Pancreas (tissue), 10 donors: ENCODE measurements at places on chromosomes 2 and 18.
A peak's percentile ranks its signal among the peaks of the same experiment; 100 is the strongest.

- no peak for DNase-seq
Measured at GRCh38 chr2:36446294-36446693, 90.7 kb downstream of the CRIM1 start.

- no peak for DNase-seq
Measured at GRCh38 chr18:4639628-4640310, 184.7 kb upstream of the DLGAP1 start.

DNA sequence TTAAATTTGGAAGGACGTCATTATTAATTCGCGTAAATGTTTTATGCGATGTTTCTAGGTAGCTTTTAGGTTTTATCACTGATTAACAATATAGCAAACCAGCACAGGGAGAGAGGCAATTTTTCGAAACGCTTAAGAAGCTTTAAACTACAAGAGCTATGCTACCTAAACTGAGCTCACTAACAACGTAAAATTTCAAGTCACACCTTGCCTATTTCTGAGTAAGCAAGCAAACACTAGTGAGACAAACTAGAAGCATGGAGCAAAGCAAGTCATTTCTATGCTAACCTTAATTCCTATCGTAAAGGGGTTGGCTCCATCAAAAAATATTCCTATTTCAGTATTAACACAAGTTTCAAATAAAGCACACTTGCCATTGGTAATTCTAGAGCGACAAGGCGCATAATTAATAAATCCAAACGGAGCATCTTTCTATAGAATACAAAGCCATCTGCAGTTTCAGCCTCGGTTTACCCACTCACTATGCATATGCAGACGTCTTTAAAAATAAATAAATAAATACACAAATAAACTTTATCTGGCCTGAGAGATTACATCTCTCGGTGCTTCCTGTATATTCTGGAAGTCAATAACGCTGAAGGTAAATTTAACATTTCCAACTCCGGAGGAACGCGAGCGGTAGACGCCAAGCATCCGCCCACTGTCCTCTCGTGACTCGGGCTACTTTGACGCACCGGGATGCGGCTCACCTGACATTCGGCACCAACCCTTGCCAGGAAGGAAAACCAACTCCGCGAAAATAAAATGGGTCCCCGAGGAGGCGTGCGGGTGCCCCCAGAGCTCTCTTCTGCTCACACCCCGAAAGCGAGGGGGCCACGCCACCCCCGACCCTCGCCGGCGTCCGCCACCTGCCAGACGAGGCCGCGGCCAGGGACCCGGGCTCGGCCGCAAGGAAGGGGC is 947 bp downstream of the ITSN2 start:
- peak; percentile 52 for DNase-seq

- DNase-seq, result peak; percentile 30
Measured at GRCh38 chr2:47002480-47003381, 87.1 kb upstream of the MCFD2 start.

DNA sequence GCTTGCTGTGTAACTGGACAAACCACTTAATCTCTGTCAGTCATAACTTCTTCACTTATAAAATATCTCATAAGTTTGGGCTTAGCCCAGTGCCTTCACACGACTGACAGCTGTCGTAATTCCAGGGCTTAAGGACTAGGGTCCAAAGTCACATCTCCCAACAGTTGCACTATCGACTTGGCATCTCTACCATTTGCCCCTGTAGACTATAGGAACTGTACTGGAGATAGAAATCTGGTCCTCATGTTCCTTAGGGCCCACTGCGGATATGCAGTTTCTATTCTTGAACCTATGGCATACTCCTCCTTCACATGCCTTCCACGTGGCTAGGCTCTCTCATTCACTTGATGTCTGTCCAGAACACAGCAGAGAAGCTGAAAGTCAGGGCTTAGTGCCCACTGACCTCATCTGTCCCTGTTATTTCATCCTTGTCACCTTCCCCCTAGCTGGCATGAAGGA is 2.7 kb downstream of the ABHD1 start:
- DNase-seq, result no peak

DNA sequence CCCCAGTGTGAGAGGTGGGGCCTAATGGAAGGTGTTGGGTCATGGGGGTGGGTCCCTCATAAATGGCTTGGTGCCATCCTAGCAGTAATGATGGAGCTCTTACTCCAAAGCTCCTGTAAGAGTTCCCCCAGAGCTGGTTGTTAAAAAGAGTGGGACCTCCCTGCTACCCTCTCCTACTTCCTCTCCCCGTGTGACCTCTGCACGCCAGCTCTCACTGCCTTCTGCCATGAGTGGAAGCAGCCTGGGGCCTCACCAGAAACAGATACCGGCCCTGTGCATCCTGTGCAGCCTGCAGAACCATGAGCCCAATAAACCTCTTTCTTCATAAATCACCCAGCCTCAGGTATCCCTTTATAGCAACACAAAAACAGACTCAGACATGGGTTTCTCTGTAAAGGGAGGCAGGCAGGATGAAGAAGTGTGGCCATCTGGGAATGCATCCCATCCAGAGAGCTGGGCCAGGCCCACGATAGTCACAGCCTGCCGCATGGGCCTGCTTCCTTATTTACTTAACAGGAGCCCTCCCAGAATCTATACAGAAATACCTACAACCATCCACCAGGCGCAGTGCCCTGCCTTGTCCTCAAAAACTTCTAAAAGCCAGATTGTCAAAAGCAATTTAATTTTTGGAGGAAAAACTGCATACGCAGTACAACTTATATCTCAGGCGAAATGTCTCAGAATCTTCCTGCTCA is 7.5 kb downstream of the PRLH start:
- no peak for DNase-seq

- DNase-seq, result peak; percentile 87
Measured at GRCh38 chr2:238239863-238240756, at the start of gene HES6. Gene HES6, minus strand, starts transcription at chr2:238240038. Its CDS starts 133 bp downstream, at chr2:238239905.

GRCh38 chr2:100409461-100409860 is 8.0 kb downstream of the CHST10 start:
- no peak for DNase-seq

DNA sequence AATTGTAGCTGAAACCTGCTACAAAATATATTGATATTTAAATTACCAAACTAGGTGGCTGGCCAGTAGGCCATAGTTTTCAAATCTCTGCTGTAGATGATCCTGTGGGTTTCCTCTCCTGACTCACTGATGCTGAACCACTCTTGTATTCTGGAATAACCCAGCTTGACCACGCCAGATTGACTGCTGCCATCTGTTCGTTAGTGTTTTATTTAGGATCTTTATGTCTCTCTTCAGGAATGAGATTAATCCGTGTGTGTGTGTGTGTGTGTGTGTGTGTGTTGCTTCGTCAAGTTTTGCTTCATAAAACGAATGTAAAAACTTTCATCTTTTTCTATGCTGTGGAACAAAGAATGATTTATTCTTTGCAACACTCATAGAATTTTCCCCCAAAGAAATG is 187.1 kb downstream of the DYSF start:
- DNase-seq, result no peak

DNA sequence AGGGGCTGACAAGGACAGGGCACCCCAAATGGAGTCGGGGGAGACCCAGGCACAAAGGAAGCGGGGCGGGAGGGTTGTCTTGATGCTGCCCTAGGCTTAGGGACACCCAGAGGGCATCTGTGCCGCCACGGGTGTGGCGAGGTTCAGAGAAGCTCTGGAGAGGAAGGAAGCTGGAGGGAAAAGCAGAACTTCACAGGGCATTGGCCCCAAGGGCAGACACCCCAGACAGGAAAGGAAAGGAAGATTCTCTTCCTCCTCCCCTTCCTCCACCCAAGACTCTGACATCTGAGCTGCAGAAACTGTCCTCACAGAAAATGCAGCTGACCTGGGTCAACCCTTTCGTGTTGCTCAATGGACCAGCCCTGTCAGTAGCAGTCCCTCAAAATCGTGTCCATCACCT is 25.6 kb downstream of the DNMT3A start:
- no peak for DNase-seq

DNA sequence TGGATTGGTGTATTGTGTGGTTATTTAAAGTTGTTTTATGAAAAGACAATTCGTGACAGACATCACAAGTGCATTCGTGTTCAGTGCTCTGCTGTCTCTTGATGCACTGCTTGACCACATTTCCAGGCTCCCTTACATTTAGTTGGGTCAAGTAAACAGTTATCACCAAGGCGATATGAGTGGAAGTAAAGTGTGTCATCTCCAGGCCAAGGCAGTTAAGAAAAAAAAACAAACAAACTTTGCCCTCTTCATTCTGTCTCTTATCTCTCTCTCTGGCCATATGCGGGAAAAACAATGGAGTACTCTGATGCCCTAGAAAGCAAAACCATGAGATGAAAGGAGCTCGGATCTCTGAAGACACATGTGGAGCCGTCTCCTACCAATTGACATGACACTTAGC is 131.1 kb downstream of the DSEL start:
- no peak for DNase-seq

GRCh38 chr2:240760121-240760520 is 59.9 kb downstream of the KIF1A start:
- DNase-seq, result no peak

DNA sequence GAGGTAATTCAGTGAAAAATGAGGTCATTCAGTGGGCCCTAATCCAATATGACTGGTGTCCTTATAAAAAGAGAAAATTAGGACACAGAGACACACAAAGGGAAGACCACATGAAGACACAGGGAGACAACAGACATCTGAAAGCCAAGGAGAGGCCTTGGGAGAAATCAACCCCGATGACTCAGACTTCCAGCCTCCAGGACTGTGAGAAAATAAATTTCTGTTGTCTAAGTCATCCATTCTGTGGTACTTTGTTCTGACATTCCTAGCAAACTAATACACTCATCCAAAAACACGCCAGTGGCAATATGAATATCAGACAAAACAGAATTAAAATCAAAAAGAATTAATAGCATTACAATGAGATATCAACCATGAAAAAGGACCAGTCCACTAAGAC is 303.7 kb downstream of the SS18 start:
- no peak for DNase-seq

- no peak for DNase-seq
Measured at GRCh38 chr18:56937874-56938430, 208.9 kb upstream of the BOD1L2 start.

GRCh38 chr2:239979243-239980023 is 45.7 kb downstream of the NDUFA10 start:
- no peak for DNase-seq

DNA sequence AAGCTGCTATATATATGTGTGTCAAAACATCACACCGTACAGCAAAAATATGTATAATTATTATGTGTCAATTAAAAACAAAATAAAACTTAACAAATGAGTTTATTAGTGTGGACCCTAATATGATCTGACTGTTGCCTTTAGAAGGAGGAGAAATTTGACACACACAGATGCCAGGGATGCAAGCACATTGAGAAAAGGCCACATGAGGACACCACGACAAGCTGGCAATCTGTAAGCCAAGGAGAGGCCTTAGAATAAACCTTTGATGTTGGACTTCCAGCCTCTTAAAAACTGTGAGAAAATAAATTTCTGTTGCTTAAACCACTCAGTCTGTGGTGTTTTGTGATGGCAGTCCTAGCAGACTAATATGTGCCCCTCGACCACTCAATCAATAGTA is 214.7 kb downstream of the KCNS3 start:
- DNase-seq, result no peak

DNA sequence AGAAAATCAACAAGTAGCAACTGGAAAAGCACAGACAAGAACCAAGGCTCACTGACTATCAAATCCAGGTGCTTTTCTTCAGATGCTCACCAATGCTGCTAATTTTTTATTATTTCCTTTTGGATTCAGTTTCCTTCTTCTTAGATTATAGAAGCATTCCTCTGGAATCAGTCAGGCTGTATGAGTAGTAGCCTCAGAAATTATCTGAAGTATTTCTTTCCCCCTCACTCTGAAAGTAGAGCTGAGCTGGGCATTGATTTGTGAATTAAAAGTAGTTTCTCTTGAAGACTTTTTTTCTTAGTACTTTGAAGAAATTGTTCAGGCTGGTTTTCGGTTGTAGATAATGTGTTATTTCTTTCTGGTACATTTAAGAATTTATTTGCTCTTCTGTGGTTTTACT is 273.7 kb downstream of the NOL4 start:
- no peak for DNase-seq

- no peak for DNase-seq
Measured at GRCh38 chr2:49982871-49983270, 828.6 kb upstream of the FSHR start.

GRCh38 chr2:191983186-191983585 is 136.3 kb upstream of the CAVIN2 start:
- no peak for DNase-seq

DNA sequence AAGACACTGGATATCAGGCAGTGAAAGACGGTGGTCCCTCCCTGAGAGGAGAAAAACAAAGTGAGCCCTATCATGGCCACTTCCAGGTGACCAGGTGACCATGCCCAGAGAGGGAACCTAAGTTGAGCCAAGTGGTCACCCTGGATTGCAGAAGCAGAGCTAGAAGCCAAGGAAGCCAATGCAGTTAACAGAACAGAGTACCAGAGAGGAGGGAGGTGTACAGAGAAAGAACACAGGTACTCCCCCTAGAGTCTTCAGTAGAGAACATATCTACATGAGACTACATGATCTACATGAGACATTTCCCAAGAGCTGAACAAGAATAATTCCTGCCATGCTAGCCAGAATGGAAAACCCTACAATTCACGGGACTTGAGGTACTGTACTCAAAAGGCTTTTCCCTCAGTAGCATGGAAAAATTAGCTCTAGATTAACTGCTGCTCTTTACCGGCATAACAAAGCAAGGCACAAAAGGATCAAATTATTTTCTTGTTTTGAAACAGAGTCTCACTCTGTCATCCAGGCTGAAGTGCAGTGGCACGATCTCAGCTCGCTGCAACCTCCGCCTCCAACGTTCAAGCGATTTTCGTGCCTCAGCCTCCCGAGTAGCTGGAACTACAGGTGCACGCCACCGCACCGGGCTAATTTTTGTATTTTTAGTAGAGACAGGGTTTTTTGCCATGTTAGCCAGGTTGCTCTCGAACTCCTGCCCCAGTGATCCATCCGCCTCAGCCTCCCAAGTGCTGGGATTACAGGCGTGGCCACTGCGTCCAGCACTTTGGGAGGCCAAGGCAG is 23.5 kb downstream of the ROCK2 start:
- DNase-seq, result no peak

- DNase-seq, result no peak
Measured at GRCh38 chr2:7691961-7692656, 774.9 kb downstream of the RNF144A start.

DNA sequence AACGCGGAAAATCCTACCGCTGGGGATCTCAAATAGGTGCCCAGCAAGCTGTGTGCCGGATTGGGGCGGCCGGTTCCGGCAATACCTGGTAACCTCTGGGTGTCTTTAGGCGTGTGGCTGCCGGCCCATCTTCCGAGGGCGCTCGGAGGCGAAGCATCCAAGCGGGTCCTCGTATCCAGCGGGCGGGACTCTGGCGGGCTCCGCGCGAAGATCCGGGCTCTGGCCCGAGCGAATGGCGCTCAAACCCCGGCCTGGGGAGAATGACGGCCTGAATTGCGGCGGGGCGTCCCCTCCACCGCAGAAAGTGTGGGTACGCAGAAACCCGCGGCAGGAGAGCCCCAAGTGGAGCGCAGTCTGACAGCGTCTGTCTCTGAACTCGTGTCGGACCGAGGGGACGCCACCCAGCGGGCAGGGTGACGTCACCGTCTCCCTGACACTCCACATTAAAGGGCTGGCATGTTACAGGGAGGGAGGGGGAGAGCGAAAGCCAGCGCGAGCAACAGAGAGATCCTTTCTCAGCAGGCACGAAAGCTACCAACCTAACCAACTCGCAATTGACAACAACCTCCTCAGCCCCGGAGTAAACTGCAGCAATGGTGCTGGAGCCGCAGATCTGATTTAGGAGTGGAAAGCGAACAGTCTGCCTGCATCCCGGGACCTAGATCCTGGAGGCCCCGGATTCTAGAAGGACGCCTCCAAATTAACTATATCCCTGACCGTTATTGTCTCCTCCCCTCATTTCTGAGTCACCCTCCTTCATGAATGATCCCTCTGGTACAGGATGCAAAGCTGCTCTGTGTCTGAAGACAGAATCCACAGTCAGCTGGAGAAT is at the start of gene SKOR2:
Gene SKOR2, minus strand, starts transcription at position 372 of the 832 bp plus-strand sequence. CDS start 2,477 bp downstream, outside the sequence.
- no peak for DNase-seq
